ENCODE measurements at places on chromosomes 16 and 17.
A peak's percentile ranks its signal among the peaks of the same experiment; 100 is the strongest.

- DNase-seq: no peak
Measured at GRCh38 chr17:49707246-49707607, 537 bp downstream of the SLC35B1 start.

DNA sequence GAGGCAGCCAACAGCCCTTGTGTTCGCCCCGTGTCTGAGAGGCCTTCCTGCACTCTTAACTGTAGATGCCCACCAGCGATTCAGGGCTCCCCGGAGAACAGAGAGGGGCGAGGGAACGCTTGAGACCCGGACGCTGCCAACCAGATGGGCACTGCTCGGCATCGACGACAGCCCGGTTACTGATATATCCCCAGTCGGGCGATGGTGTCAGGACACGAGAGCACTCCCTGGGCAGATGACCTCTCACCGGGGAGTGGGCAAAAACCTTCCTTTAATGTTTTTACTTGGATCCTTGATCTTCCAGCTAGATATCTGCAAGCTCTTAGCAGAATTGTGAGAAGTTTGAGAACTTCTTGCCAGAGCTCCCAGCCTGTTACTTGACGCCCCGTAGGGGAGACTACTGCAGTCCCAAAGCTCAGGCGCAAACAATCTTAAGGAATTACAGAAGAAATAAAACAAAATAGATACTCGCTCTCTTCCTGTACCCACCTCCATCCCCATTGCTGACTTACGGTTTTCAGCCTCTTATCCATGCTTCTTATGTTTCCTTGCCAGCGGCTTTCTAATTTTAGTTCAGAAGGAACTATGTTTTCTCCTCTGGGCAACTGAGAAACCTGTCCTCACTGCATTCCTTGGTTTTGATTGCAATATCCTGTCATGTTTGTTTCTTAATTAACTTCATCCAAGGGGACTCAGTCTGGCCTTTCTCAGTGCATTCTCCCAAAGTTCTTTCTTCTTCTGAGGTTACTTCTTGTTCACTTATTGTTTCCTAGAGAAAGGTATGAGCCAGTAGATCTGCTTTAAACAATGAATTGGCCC lies 845 bp downstream of the SP2 start:
- peak; percentile 79 for DNase-seq

- no peak for DNase-seq
Measured at GRCh38 chr16:65532258-65532657, 410.4 kb upstream of the CDH11 start.

DNA sequence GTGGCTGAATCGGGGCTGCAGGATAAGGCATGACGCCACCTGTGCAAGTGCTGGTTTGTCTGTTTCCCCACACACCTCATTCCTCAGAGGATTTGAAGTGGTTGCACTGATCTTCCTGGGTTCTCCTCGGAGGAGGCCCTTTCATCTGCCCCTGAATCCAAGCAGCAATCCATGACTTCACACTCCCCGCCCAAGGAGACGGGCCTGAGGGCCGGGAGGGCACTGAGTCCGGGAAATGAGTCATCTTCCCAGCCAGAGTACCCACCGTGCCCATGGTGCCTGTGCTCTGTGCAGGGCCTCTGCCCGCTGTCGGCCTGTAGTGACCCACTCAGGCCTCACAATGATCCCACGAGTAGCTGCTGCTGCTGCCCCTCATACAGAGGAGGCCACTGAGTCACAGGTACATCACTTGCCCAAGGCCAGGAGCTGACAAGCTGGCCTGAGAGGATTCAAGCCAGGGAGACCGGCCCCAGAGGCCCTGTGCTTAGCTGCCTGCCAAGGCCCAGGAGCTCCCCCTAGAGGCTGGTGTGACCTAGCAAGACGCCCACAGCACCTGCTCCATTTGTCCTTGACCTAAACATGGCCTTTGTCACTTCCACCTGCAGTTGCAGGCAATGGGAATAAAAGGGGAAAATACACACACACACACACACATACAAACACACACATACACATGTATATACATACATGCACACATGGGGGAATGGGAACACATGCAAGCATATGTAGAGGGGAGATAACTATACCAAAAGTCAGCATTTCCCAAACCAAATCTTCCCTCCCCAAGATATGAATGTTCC lies 240.0 kb downstream of the C16orf95 start:
- no peak for DNase-seq

DNA sequence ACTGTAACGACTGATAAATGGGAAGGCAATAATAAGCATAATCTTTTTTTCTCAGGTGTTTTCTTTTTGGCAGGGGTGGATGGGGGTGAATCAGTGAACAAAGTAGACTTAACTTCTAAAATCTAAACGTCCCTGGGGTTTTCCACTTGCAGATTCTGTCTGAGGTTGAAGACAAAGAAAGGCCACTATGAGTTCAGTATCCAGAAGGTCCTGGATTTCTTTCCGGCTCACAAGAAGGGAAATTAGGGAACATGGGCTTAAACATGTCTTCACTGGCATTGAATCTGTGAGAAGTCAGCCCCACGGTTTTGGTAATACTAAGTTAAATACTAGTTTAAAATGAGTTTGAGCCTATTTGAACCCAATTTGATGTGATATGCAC lies 67.8 kb downstream of the CMC2 start:
- no peak for DNase-seq

- DNase-seq: no peak
Measured at GRCh38 chr16:1816396-1817275, 10.0 kb downstream of the HAGH start.

- no peak for DNase-seq
Measured at GRCh38 chr17:54980375-54980774, 11.8 kb downstream of the STXBP4 start.

GRCh38 chr16:24318680-24319079 lies 62.5 kb downstream of the CACNG3 start:
- DNase-seq: no peak

- DNase-seq: no peak
Measured at GRCh38 chr17:40530531-40530994, 29.1 kb upstream of the TNS4 start.

GRCh38 chr17:28328325-28328724 lies 6.9 kb downstream of the IFT20 start:
- no peak for DNase-seq

- DNase-seq: no peak
Measured at GRCh38 chr17:48139944-48140343, 32.4 kb downstream of the SNX11 start.

DNA sequence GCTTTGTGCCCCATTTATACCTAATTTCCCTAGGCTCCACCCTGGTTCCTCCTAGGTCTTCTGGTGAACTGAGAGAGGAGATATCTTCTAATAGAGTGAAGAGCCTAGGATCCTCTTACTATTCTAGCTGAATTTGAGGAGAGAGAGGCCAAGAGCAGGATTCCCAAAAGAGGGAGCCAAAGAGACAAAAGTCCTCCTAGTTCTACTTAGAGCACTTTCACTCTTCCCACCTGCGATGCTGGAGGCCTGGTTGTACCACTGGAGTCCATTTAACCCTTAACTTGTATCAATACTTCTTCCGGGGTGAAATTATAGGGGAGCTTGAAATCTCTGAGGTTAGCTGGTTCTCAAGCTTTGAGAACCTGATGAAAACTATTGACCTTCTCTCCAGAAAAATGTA lies 3.4 kb upstream of the SSH2 start:
- no peak for DNase-seq

- no peak for DNase-seq
Measured at GRCh38 chr17:1943436-1943831, 81.7 kb downstream of the RTN4RL1 start.

DNA sequence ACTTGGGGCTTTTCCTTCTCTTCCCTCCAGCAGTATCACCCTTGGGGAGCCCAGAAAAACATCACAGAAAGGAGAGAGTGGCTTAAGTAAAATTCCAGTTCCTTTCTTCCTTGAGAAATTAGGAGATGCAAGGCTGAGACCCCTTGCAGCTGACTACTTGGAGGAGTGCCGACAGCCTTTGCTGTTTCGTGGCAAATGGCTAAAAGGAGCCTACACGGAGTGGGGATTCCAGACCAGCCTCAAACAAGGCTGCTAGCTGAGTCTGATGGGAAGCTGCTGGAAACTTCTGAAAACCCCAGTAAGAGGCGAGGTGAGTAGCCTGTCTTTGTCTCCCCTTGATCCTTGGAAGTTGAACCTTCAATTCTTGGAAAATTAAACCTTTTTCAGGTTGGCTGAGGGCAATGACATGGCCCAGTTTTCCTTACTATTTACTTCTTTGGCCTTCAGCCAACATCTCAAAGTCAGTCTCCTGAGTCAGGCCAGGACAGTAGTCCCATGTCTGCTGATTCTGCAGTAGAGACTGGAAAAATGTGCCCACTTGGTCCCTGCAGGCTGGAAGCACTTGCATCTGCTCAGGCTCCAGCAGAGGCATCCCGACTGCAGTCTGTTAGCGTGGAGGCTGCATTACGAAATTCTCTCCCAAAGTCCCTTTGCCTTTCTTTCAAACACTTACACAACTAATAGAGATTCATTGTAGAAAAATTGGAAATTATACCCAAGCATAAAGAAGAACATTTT lies 23.4 kb downstream of the SMIM36 start:
- no peak for DNase-seq

GRCh38 chr16:895371-895770 lies 75.4 kb downstream of the LMF1 start:
- DNase-seq: no peak

GRCh38 chr17:46046957-46047356 lies 47.9 kb downstream of the STH start:
- DNase-seq: no peak

DNA sequence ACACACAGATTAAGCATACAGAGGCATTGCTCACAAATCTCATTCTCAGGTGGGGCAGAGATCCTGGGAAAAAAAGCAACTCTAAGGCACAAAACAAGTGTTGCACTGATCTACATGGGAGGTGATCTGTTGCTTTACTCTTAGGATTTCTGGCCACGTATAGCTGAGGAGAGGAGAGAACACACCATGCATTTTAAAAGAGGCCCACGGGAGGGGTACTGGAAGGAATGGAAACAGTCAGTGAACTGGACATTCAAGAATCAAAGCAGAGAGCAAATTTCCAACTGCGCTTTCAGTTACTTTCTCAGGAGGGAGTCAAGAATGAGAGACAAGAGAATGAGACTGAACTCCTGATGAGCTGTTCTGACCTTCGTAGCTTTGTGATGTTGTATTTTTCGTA lies 1105.9 kb downstream of the CDH8 start:
- no peak for DNase-seq

GRCh38 chr17:46842835-46843234 lies 8.5 kb upstream of the WNT9B start:
- no peak for DNase-seq

DNA sequence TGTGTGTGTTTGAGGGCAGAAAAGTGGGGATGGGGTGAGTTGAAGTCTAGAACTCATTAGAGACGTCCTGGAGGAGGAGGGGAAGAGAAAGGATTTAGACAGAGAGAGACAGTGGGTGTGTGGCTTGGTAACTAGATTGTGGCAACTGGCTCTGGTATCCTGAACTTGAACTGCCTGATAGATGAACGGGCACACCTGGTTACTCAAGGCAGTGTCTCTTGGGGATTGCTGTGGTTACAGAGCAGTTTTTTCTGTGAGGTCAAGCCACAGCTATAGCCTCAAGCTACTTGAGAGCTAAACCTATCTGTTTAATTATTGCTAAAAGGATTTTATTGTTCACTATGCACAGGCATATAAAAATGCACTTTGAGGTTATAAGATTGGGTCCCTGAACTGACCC lies 29.8 kb upstream of the MYH2 start:
- no peak for DNase-seq

DNA sequence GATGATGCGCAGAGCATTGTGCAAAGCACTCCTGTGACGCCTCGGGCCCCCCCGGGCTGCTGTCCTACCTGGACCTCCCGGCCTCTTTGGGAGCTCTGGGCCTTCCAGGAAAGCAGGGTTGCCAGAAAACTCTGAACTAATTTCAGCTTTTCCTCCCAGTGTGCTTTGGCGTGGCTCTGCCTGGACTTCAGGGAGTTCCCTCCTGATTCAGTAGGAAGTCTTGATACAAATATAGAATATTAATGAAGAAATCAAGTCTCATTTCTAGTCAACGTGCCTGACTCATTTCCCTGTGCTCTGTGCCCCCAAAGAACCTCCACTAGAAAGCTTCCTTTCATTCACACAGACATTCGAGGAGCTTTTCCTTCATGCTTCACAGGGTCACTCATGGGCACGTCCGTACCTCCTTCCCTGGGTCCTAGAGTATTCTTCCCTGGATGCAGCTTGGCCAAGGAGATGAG lies 84.0 kb upstream of the NOL11 start:
- no peak for DNase-seq

DNA sequence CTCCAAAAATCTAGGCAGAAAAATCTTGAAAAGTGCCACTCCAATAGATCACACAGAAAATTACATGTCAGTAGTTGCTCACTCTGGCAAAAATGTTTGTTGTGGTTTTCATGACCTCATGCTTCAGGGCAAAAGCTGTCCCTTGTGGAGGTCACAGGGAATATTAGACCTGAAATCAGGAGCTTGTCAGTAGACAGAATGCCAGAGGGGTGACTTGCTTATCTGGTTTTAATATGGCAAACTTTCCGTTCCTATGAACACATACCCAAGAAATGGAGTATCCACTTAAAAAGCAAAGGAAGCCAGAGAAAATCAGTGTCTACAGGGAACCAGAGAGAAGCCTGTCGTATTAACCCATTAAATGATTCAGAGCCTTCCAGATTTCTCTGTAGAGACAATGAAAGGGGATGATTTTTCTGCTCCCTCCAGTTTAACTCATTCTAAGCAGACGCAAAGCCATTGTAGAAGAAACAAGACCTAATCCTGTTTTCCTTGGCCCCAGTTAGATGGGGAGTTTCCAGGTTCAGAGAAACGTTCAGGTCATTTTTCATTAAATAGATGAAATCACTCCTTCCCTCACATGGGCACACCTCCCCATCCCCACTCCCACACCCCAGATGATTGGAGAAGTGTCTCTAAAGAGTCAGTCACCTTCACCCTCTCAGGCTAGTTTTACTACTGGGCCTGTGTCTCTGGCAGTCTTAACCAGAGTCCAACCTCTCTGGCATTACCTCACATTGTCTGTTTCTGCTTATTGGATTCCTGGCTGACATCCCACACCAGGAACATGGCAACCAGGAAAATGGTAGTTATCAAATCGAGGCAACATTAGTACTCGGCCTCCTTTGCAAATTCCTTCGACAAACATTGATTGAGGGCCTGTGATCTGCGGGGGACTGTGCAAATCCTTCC lies 6.0 kb downstream of the SOX9 start:
- no peak for DNase-seq

- DNase-seq: no peak
Measured at GRCh38 chr17:4082136-4082924, 60.5 kb downstream of the ZZEF1 start.

- DNase-seq: no peak
Measured at GRCh38 chr17:43126911-43127290, 1.7 kb upstream of the BRCA1 start.

DNA sequence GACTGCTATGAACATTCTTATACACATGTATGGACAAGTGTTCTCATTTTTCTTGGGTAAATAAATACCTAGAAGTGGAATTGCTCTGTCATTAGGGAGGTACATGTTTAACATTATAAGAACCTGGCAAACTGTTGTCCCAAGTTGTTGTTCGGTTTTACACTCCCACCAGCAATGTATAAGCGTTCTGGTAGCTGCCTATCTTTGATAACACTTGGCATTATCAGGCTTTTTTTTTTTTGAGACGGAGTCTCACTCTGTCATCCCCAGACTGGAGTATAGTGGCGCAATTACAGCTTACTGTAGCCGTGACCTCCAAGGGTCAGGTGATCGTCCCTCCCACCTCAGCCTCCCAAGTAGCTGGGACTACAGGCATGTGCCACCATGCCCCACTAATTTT lies 16.3 kb downstream of the ATAD5 start:
- DNase-seq: no peak

- DNase-seq: no peak
Measured at GRCh38 chr16:25625620-25626019, 66.1 kb upstream of the HS3ST4 start.

GRCh38 chr16:58085584-58086251 lies 43.5 kb downstream of the CFAP20 start:
- no peak for DNase-seq

Data from NCI-H1092 (cell line).